A549 treated with GW870086 at 1 μM for 4 hours (cell line): ENCODE measurements at places on chromosomes 5 and 9. TPM values are rescaled to one million over a fixed set of nuclear protein-coding genes. Genes with fewer than 3 reads are reported as not detected.

BARX1 gene
- 7.9 to 12.3 TPM (median 11.7 TPM) in 5 replicates for total RNA-seq

TRPM6 gene
- total RNA-seq: 1.5 to 2.0 TPM (median 1.9 TPM) in 5 replicates

ANXA1 gene
- total RNA-seq: 1,021 to 1,249 TPM (median 1,192 TPM) in 5 replicates

SPRY4 gene
- total RNA-seq: 6.8 to 10.0 TPM (median 9.2 TPM) in 5 replicates

DNAJA1 gene
- 220 to 260 TPM (median 241 TPM) in 5 replicates for total RNA-seq

EGFL7 gene
- total RNA-seq: 36.2 to 58.7 TPM (median 55.2 TPM) in 5 replicates

FAM221B gene
- not detected in 5 replicates for total RNA-seq

ADAMTS19 gene
- total RNA-seq: not detected in 5 replicates

SPATA31D4 gene
- total RNA-seq: not detected in 5 replicates

TMEM171 gene
- 3.9 to 7.8 TPM (median 6.6 TPM) in 5 replicates for total RNA-seq

PCDHB15 gene
- 0.05 to 0.16 TPM (median 0.09 TPM) in 3 of 5 replicates, not detected in the others for total RNA-seq

PRDM9 gene
- total RNA-seq: not detected in 5 replicates

PCDHB7 gene
- not detected in 5 replicates for total RNA-seq

PCDHGA6 gene
- total RNA-seq: 0.13 to 0.26 TPM (median 0.14 TPM) in 5 replicates

IFNK gene
- total RNA-seq: not detected in 5 replicates
